ENCODE measurements at places on chromosomes 13 and 19.

- DNase-seq = no peak
Measured at GRCh38 chr13:73082895-73083294, 24.1 kb downstream of the KLF5 start.

GRCh38 chr13:99972190-99972731, 694 bp upstream of the ZIC5 start:
- DNase-seq = no peak

- no peak for DNase-seq
Measured at GRCh38 chr13:48403151-48403631, 9.7 kb downstream of the LPAR6 start.

GRCh38 chr13:30172593-30173302, 134.6 kb downstream of the KATNAL1 start:
- no peak for DNase-seq

DNA sequence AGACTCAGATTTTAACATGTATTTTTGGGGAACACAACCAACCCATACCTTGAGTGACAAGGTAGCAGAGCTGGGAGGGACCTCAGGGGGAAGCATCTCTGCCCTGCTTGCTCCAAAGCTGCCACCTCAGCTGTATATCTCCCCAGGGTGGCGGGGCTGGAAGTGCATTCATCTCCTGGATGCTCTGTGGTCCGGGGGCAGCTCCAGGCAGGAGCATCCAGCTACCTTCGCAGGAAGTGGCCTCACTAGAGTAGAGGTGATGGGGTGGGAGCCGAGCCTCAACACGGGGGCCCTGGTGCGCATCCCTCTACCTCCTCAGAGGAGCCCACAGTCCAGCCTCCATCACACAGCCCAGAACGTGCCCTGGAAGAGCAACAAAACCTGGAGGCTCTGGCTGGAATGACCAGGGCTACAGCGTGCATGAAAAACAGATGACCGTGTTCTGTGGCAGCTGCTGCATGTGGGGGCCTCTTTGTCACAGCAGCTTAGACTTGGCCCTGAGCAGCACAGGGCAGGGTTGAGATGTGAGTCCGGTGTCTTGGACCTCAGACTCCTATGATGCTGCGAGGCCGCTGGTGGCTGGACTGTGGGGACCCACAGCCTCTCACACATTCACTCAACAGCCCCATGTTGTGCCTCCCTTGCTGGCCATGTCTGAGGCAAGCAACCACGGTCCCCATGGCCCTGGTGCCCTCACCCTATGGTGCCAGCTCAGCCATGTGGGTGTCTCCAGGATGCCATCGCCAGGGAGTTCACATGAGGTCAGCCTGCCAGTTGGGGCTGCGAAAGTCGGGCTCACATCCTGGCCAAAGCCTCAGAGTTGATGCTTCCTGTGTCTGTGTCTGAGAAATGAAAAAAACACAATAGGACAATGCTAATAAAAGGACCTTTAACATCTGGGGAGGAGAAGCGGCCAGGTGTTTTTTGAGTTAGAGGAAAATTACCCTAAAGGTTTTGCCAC, 17.1 kb upstream of the GAS6 start:
- no peak for DNase-seq

DNA sequence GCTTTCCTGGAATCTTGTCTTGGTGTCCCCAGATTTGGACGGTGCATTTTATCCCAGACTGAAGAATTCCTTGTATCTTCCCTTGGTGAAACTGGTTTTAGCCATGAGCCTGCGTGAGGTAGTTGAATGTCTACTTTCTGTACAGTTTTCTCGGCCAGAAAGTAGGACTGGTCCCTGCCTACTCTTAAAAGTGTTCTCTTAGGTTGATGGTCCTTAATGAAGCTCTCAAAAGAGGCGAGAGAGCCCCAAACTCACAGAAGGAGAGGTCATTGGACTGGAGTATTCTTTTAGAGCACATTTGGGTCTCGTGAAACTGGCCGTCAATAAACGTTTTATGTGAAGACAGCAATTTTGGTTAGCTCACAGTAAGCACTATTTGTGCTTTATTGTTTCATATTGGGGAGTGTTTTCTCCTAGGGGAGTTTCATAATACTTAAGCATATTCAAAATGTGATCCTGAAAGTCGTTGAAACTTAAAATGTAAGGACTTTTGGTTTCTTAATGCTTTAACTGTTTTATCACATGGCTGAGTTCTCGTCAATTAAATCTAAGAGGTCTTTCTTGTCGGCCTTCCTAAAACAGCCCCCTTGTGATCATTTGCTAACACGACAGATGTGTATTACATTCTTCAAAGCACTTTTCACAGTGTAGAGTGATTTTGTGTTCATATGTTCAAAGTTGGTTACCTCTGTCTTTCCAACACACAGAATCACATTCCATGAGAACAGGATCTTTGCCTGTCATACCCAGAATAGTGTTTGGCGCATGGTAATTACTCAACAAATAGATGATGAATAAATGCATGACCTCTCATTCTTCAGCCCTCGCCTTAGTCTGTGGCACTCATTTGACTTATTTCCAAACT, 889 bp downstream of the GTF2F2 start:
- DNase-seq = no peak

- DNase-seq = no peak
Measured at GRCh38 chr19:7637374-7638256, 705 bp downstream of the STXBP2 start.

Measured in AG09319 (cell line).